ENCODE measurements at places on chromosomes 11 and 22.

DNA sequence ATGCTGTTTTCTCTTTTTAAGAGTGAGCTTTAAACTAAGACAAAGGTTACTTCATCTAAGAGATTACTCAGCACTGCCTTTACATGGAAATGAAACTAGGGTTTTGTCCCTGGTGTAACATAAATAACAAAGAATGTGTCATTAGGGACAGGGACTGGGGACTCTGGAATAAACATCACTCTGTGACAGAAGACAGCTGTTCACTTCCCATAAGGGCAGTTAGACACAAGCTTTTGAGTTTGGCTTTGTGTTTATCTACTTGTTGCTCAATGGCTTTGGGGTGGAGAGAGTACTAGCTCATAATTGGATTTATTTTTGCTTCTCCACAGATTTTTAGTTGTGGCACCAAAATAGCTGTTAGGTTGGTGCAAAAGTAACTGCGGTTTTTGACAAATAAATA, 154.5 kb downstream of the OR4C45 start:
- no peak for DNase-seq

DNA sequence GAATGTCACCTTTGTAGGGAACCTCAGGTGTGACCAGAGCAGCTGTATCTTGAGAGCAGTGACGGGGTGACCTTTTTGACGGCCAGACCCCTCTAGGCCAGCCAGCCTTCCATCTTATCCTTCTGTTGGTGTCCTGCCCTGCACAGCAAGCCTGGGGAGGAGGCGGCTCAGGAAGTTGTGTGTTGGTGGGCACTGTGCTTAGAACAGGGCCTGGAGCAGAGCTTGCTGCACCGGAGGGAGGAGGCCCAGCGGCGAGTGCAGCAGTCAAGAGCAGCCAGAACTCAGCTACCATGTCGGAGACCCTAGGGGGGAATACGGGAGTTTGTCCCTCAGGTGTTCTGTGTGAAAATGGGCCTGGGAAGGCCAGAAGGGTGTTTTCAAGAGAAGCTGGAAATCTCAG, 129.4 kb downstream of the OSBP2 start:
- no peak for DNase-seq

DNA sequence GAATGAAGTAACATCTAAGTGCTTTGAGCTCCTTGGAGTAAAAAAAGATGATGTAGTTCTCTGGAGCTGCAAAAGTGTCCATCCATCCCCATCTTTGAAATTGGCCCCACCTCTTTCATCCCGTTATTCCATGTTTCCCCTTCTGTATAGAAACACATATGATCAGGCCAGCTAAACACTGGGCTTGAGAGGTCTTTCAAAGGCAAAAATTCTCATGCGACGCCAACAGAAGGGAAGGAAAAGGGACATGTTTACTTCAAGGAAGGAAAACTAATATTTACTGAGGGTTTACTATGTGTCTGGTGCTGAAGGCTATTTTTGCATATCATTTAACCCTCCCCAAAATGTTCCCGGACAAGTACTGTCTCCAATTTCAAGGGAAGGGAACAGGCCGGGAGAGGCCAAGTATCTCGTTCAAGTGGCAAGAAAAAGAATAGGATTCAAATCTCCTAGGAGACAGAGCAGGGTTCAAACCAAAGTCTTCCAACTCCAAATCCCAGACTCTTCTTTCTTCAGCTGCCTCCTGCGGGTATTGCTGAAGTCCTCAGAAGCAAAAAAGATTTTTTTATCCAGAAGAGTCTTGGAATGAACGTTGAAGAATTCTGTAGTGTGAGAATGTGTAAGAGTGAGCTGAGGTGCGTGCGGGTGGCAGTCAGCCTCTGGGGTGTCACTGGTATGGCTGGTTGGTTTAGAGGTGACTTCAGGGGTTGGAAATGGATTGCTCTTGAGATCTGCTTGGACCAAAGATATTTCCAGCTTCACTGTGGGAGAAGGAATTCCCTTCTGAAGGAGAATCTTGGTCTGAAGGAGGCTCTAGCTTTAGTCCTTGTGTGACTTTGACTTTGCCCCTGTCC, 10.1 kb downstream of the TECTA start:
- no peak for DNase-seq

DNA sequence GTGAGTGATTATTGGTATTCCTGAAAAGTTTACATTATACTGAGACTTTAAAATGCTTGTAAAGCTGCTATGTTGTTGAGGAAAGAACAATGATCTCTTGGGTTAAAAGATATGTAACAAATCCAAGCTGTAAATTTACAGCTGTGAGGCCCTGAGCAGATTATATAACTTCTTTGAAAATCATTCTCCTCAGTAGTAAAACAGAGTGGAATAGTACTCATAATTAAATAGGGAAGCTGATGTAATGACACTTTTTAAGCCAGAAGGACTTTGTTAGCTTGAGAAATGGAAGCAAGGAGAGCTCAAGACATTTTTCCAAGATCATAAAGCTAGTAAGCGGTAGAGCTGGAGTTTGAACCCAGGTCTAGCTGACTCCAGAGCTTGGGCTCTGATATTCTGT, 363.9 kb downstream of the TMEM135 start:
- DNase-seq = no peak

DNA sequence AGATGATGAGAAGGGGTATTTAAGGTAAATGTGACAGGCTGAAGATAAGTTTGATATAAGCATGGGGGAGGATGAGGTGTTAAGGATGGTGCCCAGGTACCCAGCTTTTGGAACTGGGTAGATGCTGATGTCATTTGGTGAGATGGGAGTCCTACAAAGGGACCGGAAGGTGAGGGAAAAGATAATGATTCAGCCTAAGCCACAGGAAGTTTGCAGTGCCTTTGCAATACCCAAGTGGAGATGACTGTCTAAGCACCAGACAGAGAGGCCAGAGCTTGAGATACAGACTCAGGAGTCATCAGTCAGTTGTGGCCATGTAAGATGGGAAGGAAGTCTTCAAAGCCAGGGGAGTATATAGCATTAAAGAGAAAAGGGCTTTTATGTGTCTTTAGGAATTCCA, 30.0 kb upstream of the SMCO4 start:
- no peak for DNase-seq

DNA sequence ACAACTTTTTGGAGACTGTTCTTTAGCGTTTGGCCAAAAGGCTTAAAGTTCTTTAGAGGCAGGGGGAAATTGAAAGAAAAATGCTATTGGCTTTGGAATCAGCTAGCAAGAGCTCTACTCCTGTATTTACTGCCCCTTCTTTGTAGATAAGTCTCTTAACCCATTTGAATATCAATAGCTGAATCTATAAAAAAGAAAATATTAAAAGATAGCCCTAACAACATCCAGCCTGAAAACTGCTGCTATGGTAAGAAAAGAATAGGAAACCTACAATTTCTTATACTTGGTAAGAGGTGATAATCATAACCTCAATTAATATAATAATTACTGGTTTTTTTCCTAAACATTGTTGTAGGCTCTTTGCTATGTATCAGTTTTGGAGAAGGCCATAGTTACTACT, at the start of gene OR5B12:
OR5B12 (minus strand) TSS at position 101 of the 400 bp plus-strand sequence. CDS start 2,085 bp downstream, outside the sequence.
- DNase-seq = no peak

DNA sequence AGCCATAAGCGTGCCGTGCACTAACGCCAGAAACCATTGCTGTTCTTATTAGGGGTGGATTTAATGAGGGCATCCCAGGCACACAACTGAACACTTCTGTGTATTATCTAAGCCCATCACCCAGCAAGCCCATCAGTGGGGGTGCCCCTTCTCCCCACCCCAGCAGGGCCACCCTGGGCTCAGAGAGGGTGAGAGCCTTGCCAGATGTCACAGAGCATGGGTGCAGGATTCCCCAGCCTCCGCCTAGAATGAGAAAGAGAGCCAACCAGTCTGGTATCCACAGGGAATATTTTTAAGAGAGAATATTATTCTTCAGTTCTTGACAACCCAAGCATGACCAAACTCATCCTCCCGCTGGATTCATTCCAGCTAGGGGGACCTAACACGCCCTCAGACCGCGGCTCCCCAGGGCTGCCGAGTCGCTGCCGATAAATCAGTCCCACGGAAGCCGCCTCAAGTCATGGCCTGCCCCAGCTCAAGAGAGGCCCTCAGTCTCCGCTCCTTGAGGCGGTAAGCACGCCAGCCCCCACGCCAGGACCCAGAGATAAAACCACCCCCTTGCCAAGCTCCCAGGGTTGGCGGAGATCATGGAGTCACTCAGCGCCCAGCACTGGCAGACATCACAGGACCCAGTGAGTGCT, 47.2 kb downstream of the MN1 start:
- DNase-seq = peak; percentile 51

GRCh38 chr11:124732230-124732629, 7.5 kb upstream of the NRGN start:
- DNase-seq = peak; percentile 63

DNA sequence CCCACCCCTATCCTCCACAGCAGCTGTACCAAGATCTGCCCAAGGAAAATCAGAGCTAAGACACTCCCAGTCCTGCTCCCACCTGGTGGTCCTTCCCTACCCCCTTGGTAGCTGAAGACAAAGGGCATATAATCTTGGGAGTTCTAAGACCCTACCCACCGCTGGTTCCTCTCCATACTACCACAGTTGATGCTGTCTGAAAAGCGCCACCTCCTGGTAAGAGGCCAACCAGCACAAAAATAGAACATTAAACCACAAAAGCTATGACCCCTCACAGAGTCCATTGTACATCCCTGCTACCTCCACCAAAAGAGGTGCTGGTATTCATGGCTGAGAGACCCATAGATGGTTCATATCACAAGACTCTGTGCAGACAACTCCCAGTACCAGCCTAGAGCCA, 161.5 kb upstream of the ARHGAP42 start:
- DNase-seq = no peak

DNA sequence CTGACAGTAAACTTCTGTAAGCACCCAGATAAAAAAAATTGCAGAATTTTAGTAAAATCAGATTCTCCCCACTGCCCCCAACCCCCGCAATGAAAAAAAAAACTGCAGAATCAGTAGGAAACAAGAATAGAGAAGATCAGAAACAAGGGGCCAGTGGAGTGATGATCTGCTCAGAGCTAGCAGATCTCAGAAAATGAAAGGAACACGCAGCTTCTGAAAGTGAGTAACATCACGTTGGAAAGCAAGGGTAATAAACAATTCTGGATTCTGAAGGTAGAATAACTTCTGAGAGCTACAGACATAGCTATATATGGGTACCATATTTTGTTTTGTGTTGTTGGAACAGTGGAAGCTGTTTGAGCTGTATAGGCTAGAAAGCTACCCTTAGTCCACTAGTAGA, 23.2 kb downstream of the ACAT1 start:
- DNase-seq = no peak

DNA sequence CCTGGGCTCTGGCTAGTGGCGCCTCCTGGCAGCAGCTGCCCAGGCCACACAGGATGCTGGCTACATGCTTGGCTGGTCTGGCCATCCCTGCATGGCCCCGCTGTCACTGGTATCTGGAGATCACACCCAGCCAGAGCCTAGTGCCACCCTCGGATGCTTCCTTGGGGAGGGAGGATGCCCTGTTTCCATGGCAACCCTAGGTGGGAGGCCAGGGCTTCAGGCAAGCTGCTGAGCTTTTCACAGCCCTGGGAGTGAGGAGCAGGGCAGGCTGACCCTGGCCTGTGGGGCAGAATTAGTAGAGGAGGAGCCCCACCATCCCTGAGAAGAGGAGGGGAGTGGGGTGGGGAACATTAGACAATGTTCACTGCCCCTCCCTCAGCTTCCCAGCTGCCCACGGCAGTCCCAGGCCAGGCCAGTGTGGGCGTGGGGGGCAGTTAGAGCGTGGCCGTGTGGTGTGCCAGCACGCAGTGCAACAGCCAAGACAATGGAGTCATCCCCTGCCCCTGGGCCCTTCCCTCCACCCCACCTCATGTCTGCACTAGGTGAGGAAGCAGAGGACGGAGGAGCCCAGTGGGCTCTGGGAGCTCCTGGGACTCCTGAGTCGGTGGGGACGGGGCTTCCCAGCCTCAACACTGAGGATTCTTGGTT, 50.4 kb downstream of the PARVB start:
- DNase-seq = no peak

- DNase-seq = no peak
Measured at GRCh38 chr22:37640591-37641560, 1.4 kb downstream of the SH3BP1 start.

DNA sequence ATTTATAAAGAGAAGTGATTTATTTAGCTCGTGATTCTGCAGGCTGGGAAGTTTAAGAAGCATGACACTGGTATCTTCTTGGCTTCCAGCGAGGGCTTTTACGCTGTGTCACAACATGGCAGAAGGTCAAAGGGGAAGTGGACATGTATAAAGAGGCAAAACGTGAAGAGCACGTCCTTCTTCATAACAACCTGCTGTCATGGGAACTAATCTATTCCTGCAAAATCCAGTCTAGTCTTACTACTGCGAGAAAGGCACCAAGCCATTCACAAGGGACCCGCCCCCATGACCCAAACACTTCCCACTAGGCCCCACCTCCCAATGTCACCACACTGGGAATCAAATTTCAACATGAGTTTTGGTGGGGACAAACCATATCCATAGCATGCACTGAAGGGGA, 58.3 kb downstream of the AMOTL1 start:
- no peak for DNase-seq

DNA sequence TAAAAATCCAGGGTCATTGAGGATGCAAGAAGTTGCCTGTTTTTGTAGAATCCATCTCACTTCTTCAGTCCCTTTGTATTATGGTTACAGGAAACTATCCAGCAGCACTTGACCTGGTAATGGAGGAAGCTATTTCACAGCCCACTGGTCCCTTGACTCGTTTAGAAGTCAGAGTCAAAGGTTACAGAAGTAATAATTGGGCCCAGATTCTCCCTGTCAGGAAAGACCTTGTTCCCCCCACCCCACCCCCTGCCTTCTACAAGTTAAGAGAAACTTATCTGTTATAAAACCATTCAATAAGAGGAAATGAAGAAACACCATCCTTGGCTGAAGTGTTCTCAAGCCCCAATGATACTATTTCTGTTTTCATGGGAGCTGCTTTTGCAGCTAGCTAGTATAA, 65.8 kb downstream of the CSTPP1 start:
- DNase-seq = no peak

DNA sequence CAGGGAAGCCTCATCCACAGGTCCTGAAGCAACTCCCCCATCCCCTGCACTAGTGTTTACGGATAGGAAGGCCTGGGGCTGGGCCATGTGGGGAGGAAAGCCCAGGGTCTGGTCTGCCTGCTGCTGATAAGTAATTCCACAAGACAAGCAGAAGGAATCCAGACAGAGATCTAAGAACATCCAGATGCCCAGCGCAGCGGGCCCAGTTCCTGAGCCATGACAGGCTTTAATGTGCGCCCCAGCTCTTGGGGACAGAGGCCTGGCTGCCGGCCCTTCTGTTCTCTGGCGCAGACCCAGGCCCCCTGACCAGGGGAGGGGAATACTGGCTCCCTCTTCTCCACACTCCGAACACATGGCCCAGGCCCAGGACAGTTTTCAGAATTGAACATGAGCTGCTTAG, 28.8 kb upstream of the ETS1 start:
- peak; percentile 60 for DNase-seq

Data from Right ventricle myocardium superior (tissue), 1 donor.